ENCODE measurements at places on chromosomes 1 and 21.

GRCh38 chr1:172600615-172601014 lies 58.3 kb upstream of the FASLG start:
- no peak for DNase-seq

GRCh38 chr1:202890392-202890791 lies 1.4 kb upstream of the RABIF start:
- no peak for DNase-seq

- DNase-seq, result no peak
These were observed 2.8 kb downstream of the PSMA5 start for GRCh38 chr1:109423498-109423897.

DNA sequence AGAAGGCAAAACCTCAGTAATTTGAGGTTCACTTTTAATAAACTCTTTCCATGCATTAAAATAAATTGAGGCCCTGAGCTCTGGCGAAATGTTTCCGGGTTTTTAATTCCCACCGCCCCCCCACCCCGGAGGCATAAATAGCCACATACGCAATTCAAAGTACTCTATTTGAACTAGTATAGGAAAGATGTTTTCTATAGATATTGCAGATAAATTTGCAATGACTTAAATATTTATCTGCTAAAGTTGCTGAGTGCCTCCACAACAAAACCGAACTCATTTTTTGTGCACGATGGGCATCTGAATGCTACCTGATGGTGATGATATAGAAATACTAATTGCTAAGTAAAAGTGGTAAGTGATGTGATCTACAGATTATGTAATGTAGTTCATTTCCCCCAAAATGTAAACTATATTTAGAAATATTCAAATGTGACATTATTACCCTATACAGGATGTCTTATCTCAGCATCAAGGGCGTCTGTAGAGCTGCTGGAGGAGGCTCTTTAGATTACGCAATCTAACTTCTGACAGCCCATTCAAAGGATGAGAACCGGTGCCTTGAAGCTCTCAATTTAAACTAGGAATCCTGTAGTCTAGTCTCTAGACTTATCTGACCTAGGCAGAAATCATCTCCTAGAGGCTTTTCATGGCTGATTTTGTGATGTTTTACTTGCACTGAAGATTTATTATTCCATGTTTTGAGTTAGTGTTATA lies 8.5 kb downstream of the IRF2BP2 start:
- no peak for DNase-seq

DNA sequence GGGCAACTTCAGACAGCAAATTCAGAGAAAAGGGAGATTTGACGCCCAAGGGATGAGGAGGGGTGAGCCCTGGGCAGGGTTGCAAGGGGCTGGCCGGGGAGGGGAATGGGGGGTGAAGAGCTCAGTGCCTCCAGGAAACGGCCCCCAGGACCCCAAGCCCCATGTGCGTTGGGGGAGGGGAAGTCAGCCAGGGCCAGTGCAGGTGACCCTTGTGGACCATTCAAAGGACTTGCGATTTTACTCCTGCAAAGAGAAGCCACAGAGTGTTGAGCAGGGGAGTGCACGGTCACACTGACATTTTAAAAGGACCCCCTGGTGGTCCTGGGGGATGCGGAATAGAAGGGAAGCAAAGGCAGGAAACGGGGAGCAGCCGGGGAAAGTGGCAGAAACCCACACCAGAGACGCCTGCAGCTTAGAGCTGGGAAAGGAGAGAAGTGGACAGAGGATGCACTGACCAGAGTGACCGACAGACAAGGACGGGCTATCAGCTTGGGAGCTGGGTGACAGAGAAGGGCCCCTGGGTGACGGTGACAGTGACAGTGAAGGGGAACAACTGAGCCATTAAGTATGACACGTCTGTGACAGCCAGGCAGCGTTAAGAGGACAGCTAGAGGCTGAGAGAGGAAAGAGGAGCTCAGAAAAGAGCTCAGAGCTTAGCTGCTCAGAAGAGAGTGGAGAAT lies 54.0 kb upstream of the TMEM51 start:
- DNase-seq, result no peak

DNA sequence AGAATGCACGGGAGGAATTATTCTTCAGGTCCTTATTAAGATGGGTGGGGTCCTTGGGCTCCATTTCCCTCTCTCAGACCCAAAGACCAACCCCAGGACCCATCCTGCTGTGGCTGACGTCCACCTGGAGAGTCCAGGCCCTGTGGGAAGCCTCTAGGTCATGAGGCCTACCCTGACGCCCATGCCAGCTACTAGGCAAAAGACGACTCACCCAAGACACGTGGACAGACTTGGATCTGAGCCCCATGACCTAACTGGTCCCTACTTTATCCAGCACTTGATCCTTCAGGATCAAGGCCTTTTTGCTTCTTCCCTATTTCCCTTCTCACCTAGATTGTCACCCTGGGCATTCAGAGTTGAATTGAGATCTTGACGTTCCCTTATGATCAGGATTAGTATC lies 56.0 kb upstream of the CASZ1 start:
- no peak for DNase-seq

DNA sequence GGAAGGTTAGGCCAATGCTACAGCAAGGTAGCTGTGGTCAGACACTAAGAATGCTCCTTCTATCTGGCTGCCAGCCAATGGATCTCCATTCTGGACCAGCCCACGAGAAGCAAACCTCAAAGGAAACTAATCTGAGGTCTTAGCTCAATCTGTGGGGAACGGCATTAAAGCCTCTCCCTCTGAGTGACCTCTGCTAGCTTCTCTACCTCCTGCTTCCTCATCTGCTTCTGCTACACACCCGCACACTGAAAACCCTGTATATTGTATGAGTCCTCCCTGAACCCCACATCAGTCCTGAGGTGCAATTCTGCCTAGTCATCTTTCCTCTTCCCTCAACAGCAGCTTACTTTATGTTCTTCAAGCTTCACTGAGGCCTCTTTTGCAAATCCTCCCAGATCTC lies 6.9 kb upstream of the GALE start:
- no peak for DNase-seq

DNA sequence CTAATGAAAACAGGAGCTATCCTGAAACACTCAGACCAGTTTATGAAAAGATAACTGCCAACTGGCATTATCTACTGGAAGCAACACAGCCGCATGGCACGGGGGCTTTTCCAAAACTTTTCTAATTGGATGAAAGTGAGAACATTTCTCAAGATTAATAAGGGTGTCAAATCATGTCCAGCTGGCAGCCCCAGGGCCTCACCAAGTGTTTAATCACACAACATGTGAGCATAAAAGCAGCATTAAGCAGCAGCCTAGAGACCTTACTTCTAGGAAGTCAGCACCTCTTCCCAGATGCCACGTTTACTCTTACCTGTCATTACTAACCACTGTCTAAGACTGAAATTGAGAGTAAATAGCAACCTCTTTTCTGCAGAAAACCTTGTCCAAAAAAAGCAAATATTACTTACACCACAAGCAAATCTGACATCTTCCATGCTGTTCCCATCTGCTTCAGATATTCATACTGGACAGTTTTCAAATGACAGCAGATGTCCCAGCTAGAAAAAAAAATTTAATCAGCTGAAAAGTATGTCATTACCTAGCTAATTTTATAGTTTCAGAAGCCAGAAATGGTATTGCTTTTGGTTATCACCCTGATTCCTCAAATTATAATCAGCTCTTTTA lies 341.5 kb upstream of the ZP4 start:
- no peak for DNase-seq

GRCh38 chr21:41045534-41046268 lies 122.3 kb upstream of the BACE2 start:
- DNase-seq, result peak; percentile 1

- no peak for DNase-seq
These were observed 33.6 kb downstream of the RUNX1 start for GRCh38 chr21:35015435-35016024.

GRCh38 chr1:30823969-30824735 lies 66.6 kb upstream of the LAPTM5 start:
- DNase-seq, result peak; percentile 86

DNA sequence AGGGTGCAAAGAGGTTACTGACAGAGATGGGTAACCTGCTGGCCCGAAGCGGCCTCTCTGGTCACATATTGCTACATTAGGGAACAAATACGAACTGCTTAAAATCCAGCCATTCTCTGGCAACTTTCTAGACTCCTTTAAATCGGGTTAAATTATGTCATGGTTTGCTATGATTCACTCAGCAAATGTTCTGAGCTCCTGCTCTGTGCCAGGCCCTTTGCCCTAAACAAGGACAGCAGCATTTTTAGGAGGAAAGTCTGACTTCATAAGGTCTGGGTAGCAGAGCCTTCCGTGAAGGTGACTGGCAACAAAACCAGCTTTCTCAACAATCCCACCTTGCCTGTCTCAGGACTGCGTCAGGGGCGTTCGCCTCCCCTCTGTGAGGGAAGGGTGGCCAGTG lies 15.4 kb downstream of the ZP4 start:
- DNase-seq, result no peak

DNA sequence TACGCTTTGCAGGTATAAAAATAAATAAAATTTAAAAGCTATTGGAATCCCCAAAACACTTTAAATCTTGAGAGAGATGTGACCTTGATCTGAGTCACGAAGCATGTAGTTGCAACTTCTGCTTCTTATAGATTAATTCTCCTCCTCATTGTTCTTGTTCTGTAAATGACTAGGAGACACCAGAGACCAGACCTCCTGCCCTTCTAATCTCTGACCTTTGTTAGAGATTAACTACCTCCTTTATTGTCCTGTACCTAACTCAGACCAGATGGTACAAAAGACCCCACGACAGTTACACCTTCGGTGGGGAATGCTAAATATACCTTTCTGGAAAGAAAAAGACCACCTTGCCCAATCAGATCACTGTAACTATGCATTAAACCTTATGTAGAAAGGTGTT lies 76.9 kb upstream of the NEK2 start:
- no peak for DNase-seq

- DNase-seq, result no peak
These were observed 42.9 kb upstream of the CD2 start for GRCh38 chr1:116711263-116711840.

- no peak for DNase-seq
These were observed 19.6 kb upstream of the C2CD2 start for GRCh38 chr21:41973427-41973831.

GRCh38 chr1:203624341-203624712 lies 2.3 kb upstream of the ATP2B4 start:
- DNase-seq, result no peak

GRCh38 chr21:34075760-34076660 lies 2.6 kb downstream of the MRPS6 start:
- DNase-seq, result no peak

DNA sequence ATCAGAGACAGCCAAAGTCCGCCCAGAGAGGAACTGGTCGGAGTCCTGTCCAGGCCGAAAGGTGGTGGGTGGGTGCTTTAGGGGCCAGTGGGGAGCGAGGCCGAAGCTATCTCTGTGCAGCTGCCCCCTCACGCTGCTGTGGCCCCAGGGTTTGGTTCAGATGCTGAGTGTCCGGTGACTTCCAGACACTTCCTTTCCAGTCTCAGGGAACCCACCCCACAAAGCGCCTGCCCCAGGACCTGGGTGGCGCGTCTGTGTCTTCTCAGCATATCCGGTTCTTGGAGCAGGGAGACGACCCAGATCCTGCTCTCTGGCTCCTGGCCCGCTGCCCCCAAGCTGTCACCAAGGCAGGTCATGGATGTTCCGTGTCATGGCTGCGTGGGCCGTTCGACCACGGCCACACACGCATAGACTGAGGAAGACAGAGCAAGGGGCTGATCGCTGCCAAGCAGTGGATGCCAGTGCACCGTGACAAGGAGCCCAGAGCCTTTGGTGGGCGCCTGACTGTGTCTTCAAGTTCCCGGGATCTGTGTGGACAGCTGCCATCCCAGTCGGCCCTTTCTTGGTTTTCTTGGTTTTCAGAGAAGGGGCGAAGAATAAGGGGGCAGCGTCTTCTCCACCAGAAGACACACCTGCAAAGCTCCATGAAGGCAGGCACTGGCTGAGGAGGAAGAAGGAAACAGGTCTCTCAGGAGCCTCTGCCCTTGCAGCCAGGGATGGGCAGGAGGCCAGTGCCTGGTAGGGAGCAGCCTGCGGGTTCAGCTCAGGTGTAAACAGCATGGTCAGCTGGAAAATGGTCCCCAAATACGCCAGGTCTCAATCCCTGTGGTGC lies 22.9 kb upstream of the COL18A1 start:
- no peak for DNase-seq

DNA sequence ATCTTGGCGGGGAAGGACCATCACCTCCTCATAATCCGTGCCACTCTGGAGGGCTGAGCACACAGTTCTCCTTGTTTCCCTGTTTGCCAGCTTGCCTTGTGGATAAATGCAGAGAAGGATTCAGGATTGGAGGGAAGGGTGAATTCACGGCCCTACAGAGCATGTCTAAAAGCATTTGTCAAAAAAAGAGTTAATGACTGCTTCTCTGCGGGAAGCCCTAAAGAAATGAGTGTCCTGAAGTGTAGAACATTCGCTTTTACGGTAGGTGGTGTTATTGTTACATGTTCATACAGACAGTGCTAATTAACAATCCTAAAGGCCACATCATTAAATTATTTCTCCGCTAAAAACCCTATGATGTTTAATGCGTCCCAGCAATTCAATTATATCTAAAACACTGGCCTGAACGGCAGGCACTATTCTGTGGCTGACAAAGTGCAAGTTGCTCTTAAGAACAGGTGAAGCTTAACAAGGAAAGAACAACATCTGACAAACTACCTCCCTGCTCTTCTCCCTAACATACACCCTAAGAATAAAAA lies 112.3 kb upstream of the NFIA start:
- no peak for DNase-seq

GRCh38 chr21:44759628-44760285 lies 41.9 kb downstream of the UBE2G2 start:
- DNase-seq, result no peak

All from GM12865 (cell line).